ENCODE measurements at places on chromosomes 16 and 17.

GRCh38 chr16:67238806-67239470, 8.3 kb downstream of the FHOD1 start:
- no peak for DNase-seq

DNA sequence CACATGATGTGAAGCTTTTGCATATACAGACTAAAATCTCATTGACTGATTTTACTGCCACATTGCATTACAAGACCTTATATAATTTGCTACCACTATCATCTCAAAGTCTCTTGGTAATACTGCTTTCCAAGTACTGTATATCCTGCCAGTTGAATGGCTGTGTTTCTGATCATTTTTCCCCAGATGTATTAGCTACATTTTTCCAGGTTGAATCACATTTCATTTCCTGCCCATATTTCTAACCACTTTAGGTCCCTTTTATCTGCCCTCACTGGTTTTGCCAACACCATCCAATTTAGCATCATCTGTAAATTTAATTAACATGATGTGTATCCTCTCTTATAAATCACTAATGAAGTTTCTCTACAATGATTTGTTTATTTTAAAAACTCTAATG, 365.7 kb upstream of the PMFBP1 start:
- no peak for DNase-seq

DNA sequence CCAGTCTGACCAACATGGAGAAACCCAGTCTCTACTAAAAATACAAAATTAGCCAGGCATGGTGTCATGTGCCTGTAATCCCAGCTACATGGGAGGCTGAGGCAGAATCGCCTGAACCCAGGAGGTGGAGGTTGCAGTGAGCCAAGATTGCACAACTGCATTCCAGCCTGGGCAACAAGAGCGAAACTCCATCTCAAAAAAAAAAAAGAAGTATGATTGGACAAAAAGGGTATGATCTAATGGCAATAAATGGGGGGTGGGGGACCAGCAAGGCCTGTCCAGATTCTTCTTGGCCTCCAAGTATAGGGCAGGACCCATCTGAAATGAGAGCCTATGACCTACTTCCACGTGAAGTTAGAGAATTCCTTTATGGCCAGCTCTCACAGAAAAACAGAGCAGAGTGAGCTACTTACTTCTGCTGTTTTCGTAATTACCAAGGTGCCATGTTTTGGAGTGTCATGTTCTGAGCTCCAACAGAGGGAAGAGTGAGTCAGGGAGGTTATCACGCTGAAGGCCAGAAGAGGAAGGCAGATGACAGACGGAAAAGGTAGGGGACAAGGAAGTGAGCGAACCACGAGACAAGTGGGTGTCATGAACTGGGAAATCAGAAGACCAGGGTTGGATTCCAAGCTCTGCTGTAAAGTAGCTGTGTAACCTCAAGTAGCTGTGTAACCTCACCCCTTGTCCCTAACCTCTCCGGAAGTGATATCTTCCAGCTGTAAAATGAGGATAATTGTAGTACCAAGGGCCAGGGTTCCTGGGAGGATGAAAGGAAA, 3.6 kb upstream of the ZMYND15 start:
- DNase-seq: no peak

DNA sequence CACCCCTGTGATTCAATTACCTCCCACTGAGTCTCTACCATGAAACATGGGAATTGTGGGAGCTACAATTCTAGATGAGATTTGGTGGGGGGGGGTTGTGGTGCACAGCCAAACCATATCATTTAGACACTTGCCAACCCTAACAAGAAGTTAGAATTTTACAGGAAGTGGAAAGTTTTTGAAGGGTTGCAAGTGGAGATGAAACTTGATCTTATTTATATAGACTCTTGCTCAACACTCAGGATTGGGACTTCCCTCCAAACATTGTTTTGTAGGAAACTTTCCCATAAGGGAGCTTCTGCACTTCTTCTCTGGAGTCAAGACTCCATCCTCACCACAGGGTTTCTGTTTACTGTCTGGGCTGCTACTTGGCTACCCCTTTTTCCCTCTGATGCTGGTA, 266.7 kb upstream of the CDH11 start:
- DNase-seq: no peak

- DNase-seq: no peak
These were observed 31.7 kb upstream of the KCNJ2 start for GRCh38 chr17:70137451-70138230.

All from T-helper 1 cell (primary cell).